ENCODE measurements at places on chromosomes 3 and 15. TPM values are rescaled to one million over a fixed set of nuclear protein-coding genes. Genes with fewer than 3 reads are reported as not detected.
A peak's percentile ranks its signal among the peaks of the same experiment; 100 is the strongest.

Gene GOLGA8N
- total RNA-seq: 13.2 TPM

Gene ARL14
- total RNA-seq: not detected

Gene SMCO1
- total RNA-seq: not detected

Gene SCG3
- not detected for total RNA-seq

Gene ACOX2
- not detected for total RNA-seq

Gene TIMP4
- not detected for total RNA-seq

Gene LTF
- total RNA-seq: not detected

Gene NME9
- 0.43 TPM for total RNA-seq

Gene SPTBN5
- 1.6 TPM for total RNA-seq

GRCh38 chr3:194851254-194851653, 165.6 kb downstream of the FAM43A start:
- H3K4me3 ChIP-seq: no peak overlapping the region
- H3K27ac ChIP-seq: no peak overlapping the region
- H3K36me3 ChIP-seq: no peaks in the 10 kb centered on the region
- H3K27me3 ChIP-seq: no peaks in the 10 kb centered on the region

GRCh38 chr15:48559285-48559684, 86.2 kb downstream of the FBN1 start:
- H3K27me3 ChIP-seq: peaks cover 3% of the 10 kb centered on the region
- H3K4me1 ChIP-seq: no peaks in the 10 kb centered on the region
- H3K27ac ChIP-seq: no peak overlapping the region
- no peak overlapping the region for H3K4me3 ChIP-seq
- H3K36me3 ChIP-seq: no peaks in the 10 kb centered on the region

- no peak overlapping the region for H3K4me3 ChIP-seq
- no peaks in the 10 kb centered on the region for H3K27me3 ChIP-seq
- H3K4me1 ChIP-seq: no peaks in the 10 kb centered on the region
- no peak for DNase-seq
- H3K36me3 ChIP-seq: no peaks in the 10 kb centered on the region
These were observed 88.7 kb downstream of the DUT start for GRCh38 chr15:48419896-48420295.

DNA sequence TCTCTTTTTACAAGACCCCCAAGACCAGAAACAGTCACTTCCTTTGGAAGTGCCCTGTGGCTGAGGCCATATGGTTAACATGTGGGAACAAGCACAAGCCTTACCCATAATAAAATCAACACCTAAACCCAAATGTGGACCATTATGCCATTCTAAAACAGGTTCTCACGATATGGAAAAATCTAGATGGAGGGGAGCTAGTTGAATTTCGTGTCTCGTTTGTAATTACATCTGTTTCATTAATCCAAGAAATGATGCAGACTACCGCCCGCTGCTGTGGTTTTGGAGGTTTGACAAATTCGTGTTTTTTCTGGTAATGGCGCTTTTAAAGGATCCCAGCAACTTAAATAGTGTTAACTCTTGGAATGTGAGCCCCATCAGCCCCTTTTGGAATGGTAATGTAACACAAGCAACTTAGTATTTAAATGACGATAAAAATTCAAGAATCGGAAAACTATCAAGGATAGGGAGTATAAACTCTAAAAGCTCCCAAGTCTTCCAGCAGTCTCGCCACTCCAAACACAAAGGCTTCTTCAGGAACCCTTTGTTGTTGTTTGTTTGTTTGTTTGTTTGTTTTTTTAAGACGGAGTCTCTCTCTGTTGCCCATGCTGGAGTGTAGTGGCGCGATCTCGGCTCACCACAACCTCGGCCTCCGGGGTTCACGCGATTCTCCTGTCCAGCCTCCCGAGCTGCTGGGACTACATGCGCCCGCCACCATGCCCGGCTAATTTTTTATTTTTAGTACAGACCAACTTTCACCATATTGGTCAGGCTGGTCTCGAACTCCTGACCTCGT, 1.1 kb downstream of the CNBP start:
- peaks cover 56% of the 10 kb centered on the region for H3K4me1 ChIP-seq
- H3K27ac ChIP-seq: peak overlapping the region; percentile 93
- peaks cover 55% of the 10 kb centered on the region for H3K36me3 ChIP-seq

- peaks cover 49% of the 10 kb centered on the region for H3K27me3 ChIP-seq
- H3K27ac ChIP-seq: no peak overlapping the region
- H3K36me3 ChIP-seq: no peaks in the 10 kb centered on the region
- DNase-seq: no peak
- no peak overlapping the region for H3K4me3 ChIP-seq
These were observed 54.7 kb downstream of the TM2D3 start for GRCh38 chr15:101597360-101597928.

DNA sequence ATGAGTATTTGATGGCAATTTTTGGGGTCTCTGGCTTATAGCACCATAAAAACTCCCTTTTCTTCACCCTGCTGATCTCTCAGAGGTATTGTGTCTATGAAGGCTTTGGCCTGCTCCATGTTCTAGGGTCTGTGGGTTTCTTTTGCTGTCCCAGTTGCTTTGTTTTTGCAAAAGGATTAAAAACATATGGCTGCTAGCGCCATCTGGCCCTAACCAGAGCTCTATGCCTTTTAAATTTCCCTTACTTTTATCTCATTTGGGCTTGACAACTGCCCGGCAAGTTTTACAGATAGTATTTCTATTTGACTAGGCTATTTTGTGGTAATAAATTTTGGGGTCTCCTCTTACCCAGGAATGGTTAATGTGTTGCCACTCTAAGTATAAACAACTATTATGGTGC, 6.4 kb upstream of the GHRL start:
- no peak for DNase-seq
- H3K36me3 ChIP-seq: peaks cover 68% of the 10 kb centered on the region
- H3K27me3 ChIP-seq: no peaks in the 10 kb centered on the region

DNA sequence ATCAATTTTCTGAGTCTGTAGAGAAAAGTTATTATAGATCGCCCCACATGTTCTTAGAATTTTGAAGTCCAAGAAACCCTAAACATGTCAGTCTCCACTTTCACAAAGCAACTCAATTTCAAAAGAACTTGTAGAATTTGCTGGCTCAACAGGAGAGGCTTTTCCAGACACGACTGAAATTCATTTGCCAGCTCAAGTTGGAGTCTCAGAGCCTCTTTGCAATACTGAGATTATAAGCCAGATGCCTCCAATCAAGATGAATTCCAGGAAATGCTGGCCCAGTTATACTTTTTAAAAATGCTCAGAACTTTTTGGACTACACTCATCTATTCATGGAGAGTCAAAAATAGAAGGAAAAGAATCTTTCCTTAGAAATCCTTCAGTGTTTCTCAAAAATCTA, 56.9 kb upstream of the NLGN1 start:
- no peaks in the 10 kb centered on the region for H3K4me1 ChIP-seq
- H3K36me3 ChIP-seq: no peaks in the 10 kb centered on the region
- H3K27me3 ChIP-seq: no peaks in the 10 kb centered on the region
- no peak overlapping the region for H3K4me3 ChIP-seq
- H3K27ac ChIP-seq: no peak overlapping the region

DNA sequence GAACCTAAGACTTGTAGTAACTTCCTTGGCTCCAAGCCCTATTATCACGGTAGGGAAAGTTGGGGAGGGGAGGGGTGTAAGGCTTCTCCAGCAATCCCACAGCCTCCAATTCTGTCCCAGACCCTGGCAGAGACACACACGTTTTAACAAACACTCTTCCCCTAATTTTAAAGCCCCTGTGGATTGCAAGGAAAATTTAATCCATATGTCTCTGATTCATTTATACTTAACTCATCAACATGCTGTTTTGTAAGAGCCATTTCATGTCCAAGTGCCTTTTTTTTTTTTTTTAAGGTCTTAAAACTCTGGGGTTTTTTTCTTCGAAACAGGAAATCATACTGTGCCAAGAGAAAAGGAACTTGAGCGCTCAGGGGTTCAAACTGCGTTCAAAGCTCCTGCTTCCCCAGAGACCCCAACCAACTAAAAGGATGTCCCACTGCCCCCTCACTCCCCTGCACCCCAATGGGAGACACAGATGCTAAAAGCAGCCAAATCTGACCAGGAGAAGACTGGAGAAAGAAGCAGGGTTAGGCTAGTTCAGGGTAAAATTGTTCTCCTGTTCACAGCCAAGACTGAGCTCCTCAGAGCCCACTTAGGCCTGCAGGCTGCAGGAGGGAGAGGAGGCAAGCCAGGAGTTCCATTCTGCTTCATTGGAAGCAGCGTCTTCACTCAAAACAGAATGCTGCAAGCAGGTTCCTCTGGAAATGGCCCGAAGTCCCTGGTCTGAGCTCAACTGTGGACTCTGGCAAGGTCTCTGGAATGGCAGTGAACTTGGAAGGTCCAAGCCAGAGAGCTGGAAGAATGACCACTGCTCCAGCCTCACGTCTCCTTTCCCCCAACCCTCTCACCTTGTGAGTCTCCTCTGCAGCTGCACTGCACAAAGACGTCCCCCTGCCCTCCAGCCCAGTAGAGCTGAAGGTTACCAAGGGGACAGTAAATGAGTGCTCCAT, 172.5 kb downstream of the NTRK3 start:
- H3K36me3 ChIP-seq: no peaks in the 10 kb centered on the region
- no peaks in the 10 kb centered on the region for H3K4me1 ChIP-seq
- no peak overlapping the region for H3K27ac ChIP-seq
- H3K4me3 ChIP-seq: no peak overlapping the region

DNA sequence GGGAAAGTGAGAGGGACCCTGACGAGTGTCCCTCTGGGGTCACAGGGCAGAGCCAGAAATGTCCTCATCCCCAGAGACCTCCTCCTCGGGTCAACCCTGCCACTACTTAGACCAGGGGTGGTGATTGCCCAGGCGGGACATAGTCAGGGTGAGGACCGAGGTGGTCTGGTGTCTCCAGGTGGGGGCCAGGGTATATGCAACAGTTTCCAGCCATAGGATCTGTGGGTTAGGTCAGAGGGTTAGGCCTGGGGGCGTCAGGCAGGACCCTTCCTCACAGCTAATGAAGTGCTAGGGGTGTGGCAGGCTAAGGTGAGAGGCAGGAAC, 22.3 kb upstream of the FBLN2 start:
- no peak overlapping the region for H3K27ac ChIP-seq
- DNase-seq: no peak
- H3K4me3 ChIP-seq: no peak overlapping the region
- no peaks in the 10 kb centered on the region for H3K4me1 ChIP-seq

DNA sequence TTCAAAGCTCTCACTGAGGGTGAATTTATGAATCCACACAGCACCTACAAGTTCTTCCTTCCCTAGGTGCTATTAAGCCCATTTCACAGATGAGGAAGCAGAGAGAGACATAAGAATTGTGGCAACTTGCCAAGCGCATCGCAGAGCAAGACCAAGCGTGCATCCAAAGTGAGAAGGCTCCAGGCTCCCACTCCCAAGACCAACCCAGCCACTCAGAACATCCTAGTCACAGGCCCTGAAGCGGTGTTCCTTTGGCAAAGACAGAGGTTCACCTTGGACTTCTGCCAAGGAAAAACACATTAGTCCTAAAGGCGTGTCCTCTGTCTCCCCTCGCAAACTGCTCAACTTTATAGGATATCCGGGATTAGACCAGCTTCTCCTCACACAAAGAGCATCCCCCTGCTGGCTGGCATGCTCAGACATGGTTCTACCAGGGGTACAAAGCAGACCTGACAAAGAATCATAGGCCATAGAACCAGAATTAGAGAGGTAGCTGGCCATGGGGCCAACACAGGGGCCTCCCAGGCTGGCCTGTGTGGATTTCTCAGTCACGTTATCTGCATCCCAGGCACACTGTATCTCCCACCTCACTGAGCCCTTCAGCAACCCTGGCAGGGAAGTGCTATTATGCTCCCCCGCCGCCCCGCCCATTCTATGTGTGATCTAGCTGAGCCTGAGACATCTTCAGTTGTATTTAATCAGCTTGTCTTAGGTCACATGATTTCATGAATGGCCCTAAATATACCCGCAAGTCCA, 160.2 kb downstream of the FOXP1 start:
- no peak for DNase-seq
- peaks cover 9% of the 10 kb centered on the region for H3K36me3 ChIP-seq
- H3K27ac ChIP-seq: no peak overlapping the region
- peaks cover 8% of the 10 kb centered on the region for H3K27me3 ChIP-seq
- H3K4me3 ChIP-seq: no peak overlapping the region
- peaks cover 42% of the 10 kb centered on the region for H3K4me1 ChIP-seq

DNA sequence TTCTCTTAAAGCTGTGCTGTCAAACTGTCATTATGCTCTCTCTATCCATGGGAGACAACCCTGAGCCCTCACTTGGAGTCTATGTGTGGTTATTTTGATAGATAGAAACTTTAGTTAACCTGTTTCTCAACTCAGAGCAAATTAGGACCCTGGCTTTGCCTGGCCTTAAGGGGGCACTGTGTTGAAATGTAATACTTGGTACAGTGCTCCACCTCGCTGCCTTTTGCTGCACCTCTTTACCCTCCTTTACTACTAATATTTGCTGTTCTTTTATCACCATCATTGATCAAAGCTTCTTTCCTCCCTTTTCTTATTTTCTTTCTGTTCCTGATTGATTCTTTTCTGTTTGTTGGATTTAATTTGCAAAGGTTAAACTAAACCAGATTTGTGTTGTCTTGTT, 34.3 kb downstream of the STT3B start:
- no peak for DNase-seq
- peaks cover 75% of the 10 kb centered on the region for H3K4me1 ChIP-seq
- H3K4me3 ChIP-seq: no peak overlapping the region
- no peaks in the 10 kb centered on the region for H3K27me3 ChIP-seq
- H3K27ac ChIP-seq: no peak overlapping the region

GRCh38 chr3:169842960-169843359, 26.8 kb downstream of the LRRC31 start:
- H3K36me3 ChIP-seq: no peaks in the 10 kb centered on the region
- H3K4me3 ChIP-seq: no peak overlapping the region
- no peak for DNase-seq
- H3K4me1 ChIP-seq: peaks cover 2% of the 10 kb centered on the region
- no peak overlapping the region for H3K27ac ChIP-seq

GRCh38 chr3:138089091-138089490, 26.3 kb downstream of the DZIP1L start:
- no peak for DNase-seq
- peaks cover 32% of the 10 kb centered on the region for H3K27me3 ChIP-seq
- H3K36me3 ChIP-seq: no peaks in the 10 kb centered on the region
- peaks cover 1% of the 10 kb centered on the region for H3K4me1 ChIP-seq

- no peak overlapping the region for H3K27ac ChIP-seq
- H3K4me1 ChIP-seq: peaks cover 8% of the 10 kb centered on the region
- H3K4me3 ChIP-seq: no peak overlapping the region
- H3K27me3 ChIP-seq: peaks cover 14% of the 10 kb centered on the region
These were observed 30.3 kb downstream of the CX3CR1 start for GRCh38 chr3:39249453-39250115.

DNA sequence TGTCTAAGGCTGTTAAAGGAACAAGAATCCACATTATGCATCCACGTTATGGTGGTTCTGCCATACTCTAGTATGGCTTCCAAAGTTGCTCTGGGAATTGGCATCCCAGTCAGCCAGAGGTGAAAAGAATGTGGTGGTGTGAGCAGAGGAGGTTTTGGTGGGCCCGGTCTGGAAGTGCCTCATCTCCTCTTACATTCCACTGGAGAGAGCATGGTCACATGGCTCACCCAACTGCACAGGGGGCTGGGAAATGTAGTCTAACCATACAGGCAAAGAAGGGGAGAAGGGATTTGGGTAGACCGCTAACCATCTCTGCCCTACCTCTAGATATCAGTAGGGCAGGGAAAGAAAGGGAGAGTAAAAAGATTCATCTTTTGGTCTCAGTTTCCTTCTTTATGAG, 3.2 kb upstream of the HEG1 start:
- peaks cover 7% of the 10 kb centered on the region for H3K36me3 ChIP-seq
- DNase-seq: no peak
- peaks cover 13% of the 10 kb centered on the region for H3K4me1 ChIP-seq
- peaks cover 59% of the 10 kb centered on the region for H3K27me3 ChIP-seq

Data from activated CD4-positive, alpha-beta memory T cell treated with anti-CD3 and anti-CD28 coated beads, Interleukin-2, amount 10 ng/mL, durations not matched to agents 7 days and 5 days (primary cell).